ENCODE measurements at places on chromosomes 11 and 22.

DNA sequence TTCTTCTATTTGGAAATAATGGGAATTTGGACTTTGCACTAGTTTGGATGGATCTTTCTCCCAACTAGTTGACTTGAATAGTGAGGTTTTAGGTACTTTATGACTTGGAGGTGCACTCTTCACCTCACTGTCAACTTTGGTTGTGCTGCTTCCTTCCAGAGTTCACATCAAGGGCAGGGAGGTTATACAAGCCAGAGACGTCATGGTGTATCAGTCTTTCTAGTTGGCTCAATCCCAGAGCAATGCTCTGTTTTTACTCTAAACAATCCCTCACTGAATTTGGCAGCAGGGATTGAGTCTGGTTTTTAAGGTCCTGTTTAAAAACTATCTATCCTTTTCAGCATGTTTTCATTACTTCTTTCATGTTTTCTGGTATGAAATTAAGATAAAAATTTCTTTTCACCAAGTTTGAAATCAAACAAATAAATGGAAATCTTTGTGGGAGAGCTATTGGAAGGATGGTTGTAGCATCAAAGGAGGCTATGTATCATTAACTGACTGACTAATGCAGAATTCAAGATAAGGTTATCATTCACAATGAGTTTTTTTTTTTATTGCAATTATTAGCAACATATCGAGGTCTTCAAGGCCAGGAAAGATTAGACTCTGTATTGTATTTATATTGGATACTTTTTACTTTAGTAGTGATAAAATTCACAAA is 28.0 kb upstream of the ZBED5 start:
- DNase-seq, result no peak

GRCh38 chr11:73423506-73423905 is 47.3 kb downstream of the RELT start:
- no peak for DNase-seq

GRCh38 chr11:884578-885070 is 26.0 kb downstream of the CHID1 start:
- no peak for DNase-seq

DNA sequence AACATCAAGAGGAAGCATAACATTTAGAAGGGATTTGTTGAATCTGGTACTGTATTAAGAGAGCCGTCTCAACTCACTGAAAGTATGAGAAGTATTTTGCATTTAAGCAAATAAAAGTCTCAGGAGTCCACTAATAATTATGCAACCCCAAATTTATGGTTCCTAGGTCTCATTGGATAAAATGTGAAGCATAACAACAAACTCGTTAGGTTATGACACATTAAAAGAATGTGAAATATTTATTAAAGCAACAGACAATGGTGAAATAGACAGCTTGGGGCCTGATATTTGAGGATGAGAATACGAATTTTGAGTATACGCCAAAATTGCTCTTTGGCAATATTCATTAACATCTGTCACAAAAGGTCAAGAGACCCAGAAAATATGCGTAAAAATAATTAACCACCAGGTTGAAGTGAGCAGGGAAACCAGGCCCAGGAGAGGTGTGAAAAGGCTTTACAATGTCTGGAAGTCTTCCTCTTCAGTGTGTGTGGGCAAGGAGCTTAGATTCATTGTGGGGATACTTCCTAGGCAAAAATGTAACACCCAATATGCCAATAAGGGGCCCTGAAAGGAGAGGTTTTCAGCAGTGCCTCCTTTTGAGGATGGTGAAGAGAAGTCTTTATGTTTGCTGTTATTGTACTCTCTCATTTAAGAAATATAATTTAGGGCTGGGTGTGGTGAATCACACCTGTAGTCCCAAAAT is 89.2 kb downstream of the FDX1 start:
- DNase-seq, result no peak

- DNase-seq, result no peak
These were observed 3.8 kb upstream of the BUD13 start for GRCh38 chr11:116776522-116776984.

GRCh38 chr11:65780770-65781151 is at the start of gene AP5B1:
Gene AP5B1 (minus strand): TSS chr11:65780976. CDS start chr11:65780591, 385 bp downstream.
- no peak for DNase-seq

DNA sequence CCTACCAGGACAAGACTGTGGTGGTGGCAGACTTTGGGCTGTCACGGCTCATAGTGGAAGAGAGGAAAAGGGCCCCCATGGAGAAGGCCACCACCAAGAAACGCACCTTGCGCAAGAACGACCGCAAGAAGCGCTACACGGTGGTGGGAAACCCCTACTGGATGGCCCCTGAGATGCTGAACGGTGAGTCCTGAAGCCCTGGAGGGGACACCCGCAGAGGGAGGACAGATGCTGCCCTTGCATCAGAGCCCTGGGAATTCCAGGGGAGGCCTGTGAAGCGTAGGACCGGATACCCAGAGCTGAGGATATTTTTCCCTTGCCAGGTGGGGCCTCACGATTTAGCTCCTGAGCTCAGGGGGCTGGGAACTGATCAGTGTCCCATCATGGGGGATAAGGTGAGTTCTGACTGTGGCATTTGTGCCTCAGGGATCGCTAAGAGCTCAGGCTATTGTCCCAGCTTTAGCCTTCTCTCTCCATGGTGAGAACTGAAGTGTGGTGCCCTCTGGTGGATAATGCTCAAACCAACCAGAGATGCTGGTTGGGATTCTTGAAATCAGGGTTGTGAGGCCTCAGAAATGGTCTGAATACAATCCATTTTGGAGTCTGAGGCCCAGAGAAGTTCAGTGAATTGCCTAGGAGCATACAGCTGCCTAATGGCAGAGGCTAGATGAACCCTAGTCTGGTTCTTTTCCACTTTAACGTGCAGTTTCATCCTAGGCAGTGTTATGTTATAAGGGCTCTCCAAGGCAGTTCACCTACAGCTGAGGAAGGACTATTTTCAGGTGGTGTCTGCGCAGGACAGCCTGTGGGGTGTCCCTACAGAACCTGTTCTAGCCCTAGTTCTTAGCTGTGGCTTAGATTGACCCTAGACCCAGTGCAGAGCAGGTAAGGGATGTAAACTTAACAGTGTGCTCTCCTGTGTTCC is 19.5 kb downstream of the PIK3IP1 start:
- no peak for DNase-seq

GRCh38 chr11:22780952-22781593 is 48.5 kb downstream of the SVIP start:
- DNase-seq, result no peak
